KG1 (cell line): ENCODE measurements at places on chromosomes 2 and 18.

DNA sequence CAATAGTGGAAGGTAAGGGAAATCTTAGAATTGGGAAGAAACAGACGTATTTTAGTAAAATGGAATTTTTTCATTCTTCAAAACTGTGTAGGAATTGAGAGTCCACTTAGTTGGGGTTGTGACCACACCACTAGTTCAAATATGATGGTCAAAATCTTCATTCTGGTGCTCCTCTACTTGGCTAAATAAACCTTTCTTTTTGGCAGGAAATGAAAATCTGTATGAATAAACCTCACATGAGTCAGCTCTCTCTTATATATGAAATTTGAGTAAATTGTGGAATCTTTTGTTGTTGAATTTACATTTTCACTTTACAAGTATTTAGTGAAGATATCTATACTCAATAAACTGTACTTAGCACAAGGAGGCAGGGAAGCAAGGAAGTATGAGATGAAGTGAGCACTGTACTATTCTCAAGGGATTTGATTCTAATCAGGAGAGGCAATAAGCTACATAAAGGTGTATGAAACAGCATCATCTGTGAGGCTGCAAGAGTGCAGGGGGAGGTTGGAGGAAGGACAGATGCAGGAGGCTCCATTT, 20.5 kb downstream of the IL18R1 start:
- DNase-seq = no peak

GRCh38 chr2:234427081-234428061, 69.5 kb downstream of the ARL4C start:
- no peak for DNase-seq

DNA sequence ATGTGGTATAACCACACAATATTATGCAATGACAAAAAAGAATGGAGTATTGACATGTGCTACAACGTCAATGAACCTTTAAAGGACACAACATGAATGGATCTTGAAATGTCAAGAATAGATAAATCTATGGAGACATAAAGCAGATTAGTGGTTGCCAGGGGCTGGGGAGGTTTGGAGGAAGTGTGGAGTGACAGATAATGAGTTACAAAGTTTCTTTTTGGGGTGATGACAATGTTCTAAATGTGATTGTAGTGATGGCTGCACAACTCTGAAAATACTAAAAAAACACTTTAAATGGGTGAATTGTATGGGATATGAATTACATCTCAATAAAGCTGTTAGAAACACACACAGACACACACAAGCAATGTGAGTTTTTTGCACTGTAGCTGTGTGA, 37.4 kb upstream of the C1D start:
- DNase-seq = no peak

DNA sequence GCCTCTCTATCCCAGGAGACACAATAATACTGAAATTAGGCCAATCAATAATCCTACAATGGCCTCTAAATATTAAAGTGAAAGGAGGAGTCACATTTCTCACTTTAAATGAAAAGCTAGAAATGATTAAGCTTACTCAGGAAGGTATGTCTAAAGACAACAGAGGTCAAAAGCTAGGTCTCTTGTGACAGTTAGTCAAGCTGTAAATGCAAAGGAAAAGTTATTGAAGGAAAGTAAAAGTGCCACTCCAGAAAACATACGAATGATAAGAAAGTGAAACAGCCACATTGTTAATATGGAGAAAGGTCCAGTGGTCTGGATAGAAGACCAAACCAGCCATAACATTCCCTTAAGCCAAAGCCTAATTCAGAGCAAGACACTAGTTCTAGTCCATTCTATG, 9.5 kb downstream of the SESTD1 start:
- no peak for DNase-seq

DNA sequence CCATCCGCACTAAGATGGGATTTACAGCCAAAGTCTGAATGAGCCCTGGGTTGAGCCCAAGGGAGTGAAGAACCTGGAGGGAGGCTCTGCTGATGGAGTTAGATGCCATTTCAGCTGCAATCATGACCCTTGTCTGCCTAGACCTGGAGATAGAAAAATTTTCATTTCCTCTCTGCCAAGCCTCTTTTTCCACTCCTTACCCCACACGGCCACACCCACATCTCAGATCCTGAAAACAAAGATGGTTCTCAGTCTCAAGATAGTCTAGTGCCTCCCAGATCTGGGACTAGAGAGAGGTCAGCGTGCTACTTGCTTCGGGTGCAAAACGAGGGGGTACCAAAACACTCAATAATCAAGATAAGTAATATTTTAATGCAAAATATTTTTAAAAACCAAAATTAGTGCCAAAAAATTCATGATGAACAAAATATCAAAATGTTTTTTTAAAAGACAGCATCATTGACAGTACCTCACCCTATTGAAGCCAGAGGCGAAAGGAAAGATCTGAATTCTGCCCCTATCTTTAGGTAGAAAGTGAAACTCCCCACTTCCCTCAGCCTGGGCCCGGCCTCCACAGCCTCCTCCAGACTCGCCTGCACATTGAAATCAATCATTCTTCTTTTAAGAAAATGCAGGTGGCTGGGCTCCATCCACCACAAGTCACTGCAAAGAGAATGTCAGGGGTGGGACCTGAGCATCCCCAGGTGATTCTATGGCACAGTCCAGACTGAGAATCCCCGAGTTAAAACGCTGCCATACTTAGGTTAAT, 57.8 kb upstream of the GPR45 start:
- DNase-seq = no peak

DNA sequence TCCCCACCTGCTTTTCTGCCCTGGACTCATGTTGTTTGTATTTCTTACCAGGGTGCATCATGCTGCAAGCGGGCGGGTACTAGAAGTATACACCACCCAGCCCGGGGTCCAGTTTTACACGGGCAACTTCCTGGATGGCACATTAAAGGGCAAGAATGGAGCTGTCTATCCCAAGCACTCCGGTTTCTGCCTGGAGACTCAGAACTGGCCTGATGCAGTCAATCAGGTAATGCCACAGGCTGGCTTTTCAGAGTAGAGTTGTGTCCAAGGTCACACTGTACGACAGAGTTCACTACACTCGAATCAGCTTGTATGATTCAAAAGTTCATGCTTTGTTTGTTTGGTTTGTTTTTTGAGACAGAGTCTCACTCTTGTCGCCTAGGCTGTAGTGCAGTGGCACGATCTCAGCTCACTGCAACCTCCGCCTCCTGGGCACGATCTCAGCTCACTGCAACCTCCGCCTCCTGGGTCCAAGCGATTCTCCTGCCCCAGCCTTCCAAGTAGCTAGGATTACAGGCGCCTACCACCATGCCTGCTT, 19.4 kb downstream of the SRSF7 start:
- DNase-seq = no peak

- DNase-seq = no peak
Observed at GRCh38 chr2:5851410-5851809, 159.2 kb downstream of the SOX11 start.

- DNase-seq = no peak
Observed at GRCh38 chr2:30078521-30078920, 68.3 kb upstream of the YPEL5 start.
